ENCODE measurements at places on chromosomes 2 and 18. TPM values are rescaled to one million over a fixed set of nuclear protein-coding genes. Genes with fewer than 3 reads are reported as not detected.
A peak's percentile ranks its signal among the peaks of the same experiment; 100 is the strongest.

DNA sequence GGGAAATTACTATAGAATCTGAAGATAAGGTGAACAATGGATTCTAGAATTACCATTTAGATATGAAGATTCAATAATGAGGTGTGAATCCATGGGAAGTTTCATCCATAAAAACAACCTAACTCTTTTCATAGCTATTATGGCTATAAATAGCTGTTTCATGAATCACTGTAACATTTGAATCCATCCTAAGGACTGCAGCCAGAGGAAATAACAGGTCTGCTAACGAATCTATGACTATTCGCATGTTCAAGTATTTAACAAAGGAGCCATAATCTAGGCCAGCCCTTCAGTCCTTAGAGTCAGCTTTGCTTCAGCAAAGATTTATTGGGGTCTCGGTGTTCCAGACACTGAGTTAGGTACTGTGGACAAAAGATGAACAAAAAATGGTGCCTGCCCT lies 87.1 kb downstream of the MYOM1 start:
- no peak for DNase-seq

- DNase-seq = no peak
These were observed 33.5 kb downstream of the IMPA2 start for GRCh38 chr18:12014521-12015415.

DNA sequence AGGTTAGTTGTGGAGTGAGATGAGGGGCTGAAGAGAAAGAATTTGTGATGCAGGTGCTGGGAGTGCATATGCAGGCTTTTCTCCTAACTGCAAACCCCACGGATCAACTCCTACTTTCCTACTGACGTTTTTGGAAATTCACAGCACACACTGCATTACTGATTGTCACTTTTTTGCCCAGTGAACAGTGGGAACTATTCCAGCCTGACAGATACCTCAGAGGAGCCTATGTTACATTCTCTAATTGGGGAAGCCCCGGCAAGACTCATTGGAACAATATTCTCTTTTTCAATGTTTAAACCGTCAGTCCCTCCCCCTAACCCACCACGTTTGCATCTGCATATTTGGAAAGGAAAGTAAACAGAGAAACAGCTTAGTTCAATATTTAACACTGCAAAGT lies 126.2 kb downstream of the DPP4 start:
- no peak for DNase-seq

GRCh38 chr18:80159713-80160636 lies 50.9 kb downstream of the ADNP2 start:
- peak; percentile 32 for DNase-seq

GRCh38 chr18:58511897-58512581 lies 116.9 kb downstream of the ALPK2 start:
- no peak for DNase-seq

GRCh38 chr2:149167941-149168340 lies 129.4 kb downstream of the LYPD6B start:
- no peak for DNase-seq

GRCh38 chr2:96527286-96528005 lies 9.1 kb upstream of the ARID5A start:
- no peak for DNase-seq

DNA sequence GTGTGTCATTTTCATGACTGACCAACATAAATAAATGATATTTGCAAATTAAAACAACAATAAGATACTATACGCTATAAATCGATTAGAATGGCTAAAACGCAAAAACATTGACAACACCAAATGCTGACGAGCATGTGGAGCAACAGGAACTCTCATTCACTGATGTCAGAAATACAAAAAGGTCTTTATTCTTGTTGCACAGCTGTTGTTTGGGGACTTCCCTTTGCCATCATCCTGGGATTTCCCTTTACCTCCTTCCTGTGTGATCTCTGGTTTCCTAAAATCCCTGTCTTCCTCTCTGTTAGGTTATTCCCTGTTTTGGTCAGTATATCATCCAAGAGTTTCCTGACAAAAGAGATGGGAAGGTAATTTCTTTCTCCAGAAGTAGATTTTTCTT lies 66.0 kb downstream of the NOL10 start:
- no peak for DNase-seq

GRCh38 chr18:42038936-42039335 lies 83.9 kb downstream of the PIK3C3 start:
- DNase-seq = no peak

- no peak for DNase-seq
These were observed 367.4 kb upstream of the MYT1L start for GRCh38 chr2:2698182-2699120.

GRCh38 chr18:33745871-33746545 lies 168.0 kb downstream of the ASXL3 start:
- DNase-seq = no peak

GRCh38 chr2:152223977-152224376 lies 48.4 kb upstream of the STAM2 start:
- DNase-seq = no peak

DNA sequence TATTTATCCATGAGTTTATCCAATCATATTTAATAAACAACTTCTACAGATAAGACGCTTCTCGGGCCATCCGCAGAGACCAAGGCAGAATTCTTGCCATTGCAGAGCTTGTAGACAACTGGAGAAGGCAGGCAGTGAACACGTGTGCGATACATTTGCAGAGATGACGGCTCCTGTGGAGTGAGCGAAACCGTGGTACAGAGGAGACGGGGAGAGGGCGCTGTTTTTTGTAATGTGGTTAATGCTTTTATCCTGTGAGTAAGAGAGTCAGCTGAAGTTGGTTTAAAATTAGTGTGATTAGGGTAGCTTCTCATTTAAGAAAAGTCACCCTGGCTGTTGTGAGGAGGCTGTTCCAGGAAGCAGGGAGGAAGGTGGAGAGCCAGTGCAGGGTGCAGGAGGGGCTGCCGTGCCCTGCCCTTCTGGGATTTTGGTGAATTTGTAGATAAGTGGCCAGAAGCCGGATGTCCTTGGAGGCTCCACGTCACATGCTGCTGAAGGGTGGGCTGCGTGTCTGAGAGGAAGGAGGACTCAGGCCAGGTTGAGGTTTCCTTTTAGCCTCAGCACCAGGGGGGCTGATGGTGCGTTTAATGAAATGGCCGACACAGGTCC lies 151.4 kb downstream of the SNTG2 start:
- DNase-seq = no peak

GRCh38 chr2:197181491-197181890 lies 129.1 kb downstream of the ANKRD44 start:
- no peak for DNase-seq

DNA sequence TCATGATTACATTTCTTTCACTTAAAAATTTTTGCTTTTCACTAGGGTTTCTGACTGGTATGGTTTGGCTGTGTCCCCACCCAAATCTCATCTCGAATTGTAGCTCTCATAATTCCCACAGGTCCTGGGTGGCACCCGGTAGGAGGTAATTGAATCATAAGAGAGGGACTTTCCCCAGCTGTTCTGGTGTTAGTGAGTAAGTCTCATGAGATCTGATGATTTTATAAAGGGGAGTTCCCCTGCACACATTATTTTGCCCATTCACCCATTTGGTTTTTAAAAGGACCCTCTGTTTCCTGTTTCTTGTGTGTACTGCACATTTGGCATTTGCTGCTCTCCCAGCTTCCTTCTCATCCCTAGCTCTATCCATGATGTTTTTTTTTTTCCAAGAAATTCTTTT lies 27.8 kb upstream of the NETO1 start:
- no peak for DNase-seq

DNA sequence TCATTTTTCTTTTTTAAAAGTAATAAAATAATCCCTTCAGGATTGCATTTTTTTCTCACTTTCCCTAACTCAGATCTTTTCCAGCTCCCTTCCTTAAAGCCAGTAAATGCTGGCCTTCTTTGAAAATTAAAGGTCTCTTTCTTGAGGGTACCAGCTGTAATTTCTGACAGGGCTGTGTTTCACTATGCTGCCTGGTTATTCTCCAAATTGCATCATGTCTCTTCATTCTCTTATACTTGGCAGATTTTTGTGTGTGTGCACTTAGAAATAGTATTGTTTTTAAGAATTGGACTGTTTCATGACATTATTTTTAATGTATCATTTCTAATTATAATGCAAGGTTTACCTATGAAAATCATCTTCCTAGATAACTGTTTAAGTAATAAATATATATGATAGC lies 72.0 kb upstream of the EPB41L5 start:
- no peak for DNase-seq

GRCh38 chr2:101698014-101698843 lies 722 bp downstream of the MAP4K4 start:
- DNase-seq = no peak

DNA sequence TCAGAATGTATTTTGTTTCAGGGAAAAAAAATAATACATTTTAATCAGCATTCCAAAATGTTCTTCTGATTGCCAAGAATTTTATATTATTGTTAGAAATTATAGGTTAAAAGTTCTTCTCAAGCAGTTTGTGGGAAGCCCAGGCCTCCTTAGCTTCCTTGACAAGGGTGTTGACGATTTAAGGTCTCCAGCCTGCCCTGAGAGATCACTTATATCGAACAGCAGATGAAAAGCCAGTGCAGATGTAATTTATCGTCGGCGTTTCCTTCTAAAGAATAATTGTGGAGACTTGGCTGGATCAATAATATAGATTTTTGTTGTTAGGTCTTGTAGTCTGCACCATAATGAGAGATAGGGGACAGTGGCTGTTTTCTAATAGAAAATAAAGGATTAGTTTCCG lies 280.6 kb downstream of the ZNF407 start:
- DNase-seq = no peak

DNA sequence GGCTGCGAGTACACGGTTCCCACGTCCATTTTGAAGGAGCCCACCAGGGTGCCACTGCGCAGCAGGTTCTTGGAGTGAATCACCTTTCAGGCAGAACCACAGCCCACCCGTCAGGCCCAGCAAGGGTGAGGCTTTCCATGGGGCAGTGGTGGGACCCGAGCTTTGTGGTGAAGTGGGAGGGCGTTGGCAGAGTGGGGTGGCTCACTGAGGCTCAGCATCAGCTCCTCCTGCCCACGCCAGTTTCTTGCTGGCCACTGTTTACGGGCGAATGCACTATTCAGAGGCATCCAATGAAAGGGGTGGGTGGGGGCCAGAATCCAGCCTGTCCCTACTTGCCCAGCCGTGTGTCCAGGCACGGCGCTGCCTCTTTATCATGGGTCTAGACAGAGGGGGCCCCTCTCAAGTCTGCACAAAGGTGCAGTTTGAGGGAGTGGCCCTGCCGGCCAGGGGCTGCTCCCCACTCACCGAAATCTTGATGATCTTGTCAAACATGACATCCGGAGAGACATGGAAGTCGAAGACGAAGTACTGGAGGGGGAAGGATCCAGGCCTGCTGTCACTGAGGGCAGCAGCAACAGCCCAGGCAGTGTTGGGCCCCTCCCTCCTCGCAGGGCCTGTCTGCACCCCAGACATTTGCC lies 11.4 kb upstream of the OTOF start:
- no peak for DNase-seq

GRCh38 chr2:60546756-60547420 lies 6.6 kb downstream of the BCL11A start:
- DNase-seq = no peak

DNA sequence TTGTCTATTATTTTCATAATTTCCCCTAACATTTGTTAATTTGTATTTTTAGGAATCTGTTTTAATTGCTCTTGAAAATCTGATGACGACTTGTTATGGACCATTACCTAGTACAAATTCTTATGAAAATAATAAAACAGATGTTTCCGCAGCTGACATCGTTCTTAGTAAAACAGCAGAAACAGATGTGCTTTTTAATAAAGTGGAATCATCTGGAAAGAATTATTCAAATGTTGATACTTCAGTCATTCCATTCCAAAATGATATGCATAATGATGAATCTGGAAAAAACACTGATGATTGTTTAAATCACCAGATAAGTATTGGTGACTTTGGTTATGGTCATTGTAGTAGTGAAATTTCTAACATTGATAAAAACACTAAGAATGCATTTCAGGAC lies 69.9 kb downstream of the PMS1 start:
- DNase-seq = no peak

- no peak for DNase-seq
These were observed 49.4 kb downstream of the BCL11A start for GRCh38 chr2:60504049-60504448.

GRCh38 chr2:190023860-190024259 lies 38.7 kb downstream of the MSTN start:
- DNase-seq = no peak

DNA sequence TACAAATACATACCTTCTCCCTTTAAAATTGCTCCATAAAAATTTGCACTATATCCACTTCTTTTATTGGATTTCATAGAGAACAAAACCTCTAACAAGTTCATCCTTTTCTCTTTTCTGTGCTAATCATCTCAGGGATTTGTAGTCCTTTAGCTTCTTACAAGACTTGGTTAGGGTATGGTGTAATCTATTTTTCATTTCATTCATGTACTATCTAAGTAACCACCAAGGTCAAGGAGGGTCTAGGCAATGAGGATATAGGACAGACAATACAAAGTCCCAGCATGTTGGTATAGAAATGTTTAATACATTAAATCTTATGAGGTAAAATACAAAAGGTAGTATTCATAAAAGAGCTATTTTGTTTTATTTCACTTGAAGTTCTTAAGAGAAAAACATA lies 17.5 kb downstream of the C2orf69 start:
- no peak for DNase-seq

- no peak for DNase-seq
These were observed 46.8 kb upstream of the DNMT3A start for GRCh38 chr2:25388491-25388890.

DNA sequence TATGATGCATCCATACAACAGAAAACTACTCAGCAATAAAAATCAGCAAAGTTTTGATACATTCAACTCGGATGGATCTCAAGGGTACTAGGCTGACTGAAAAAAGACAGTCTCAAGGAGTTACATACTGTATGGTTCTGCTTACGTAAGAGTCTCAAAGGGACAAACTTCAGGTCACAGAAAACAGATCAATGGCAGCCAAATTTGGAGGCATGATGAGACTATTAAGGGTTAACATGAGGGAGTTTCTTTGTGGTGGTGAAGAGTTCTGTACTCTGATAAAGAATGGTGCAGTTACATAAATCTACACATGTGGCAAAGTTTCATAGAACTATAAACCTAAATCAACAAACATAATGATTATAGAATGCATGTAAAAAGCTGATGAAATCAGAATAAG lies 81.4 kb downstream of the COBLL1 start:
- no peak for DNase-seq

GRCh38 chr2:47230418-47230817 lies 75.3 kb upstream of the STPG4 start:
- peak; percentile 57 for DNase-seq

GRCh38 chr18:32803568-32803967 lies 30.7 kb upstream of the KLHL14 start:
- DNase-seq = no peak

GRCh38 chr2:84946204-84947009 lies 24.6 kb upstream of the KCMF1 start:
- DNase-seq = no peak

The NDC80 gene
- total RNA-seq = 0.55 TPM

The CFAP210 gene
- not detected for total RNA-seq

The MOGAT1 gene
- total RNA-seq = 0.44 TPM

The OR6B2 gene
- not detected for total RNA-seq

The IL36RN gene
- total RNA-seq = not detected

The TMEM178A gene
- total RNA-seq = 3.6 TPM

The TMEM200C gene
- 0.96 TPM for total RNA-seq

The CHMP1B gene
- total RNA-seq = 30.4 TPM

The KCNE4 gene
- total RNA-seq = 3.1 TPM

The TIGD1 gene
- total RNA-seq = 2.4 TPM

The EMILIN2 gene
- 12.4 TPM for total RNA-seq

The RIT2 gene
- not detected for total RNA-seq

The ASB18 gene
- total RNA-seq = 11.3 TPM

The TUBB8B gene
- not detected for total RNA-seq

The HOXD3 gene
- not detected for total RNA-seq

The CAVIN2 gene
- total RNA-seq = 93.9 TPM
